ENCODE measurements at places on chromosomes 16 and 17.

DNA sequence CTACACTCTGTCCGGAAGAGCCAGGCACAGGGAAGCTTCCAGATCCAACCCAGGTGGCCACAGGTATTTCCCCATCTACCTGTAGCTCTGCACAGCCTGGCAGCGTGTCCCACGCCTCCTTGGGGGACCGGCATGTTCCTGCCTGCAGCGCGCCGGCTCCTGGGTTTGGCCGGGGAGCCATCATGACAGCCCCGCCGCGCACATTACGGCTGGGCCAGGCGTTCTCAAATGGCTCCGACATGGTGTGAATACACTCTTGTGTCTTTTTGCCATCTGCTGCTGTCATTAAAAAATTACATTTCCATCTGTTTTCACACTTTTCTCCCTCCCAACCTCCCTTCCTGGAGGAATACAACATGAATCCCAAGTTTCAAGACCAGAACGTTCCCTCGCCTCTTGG is 8.0 kb upstream of the GINS2 start:
- DNase-seq: peak; percentile 66

DNA sequence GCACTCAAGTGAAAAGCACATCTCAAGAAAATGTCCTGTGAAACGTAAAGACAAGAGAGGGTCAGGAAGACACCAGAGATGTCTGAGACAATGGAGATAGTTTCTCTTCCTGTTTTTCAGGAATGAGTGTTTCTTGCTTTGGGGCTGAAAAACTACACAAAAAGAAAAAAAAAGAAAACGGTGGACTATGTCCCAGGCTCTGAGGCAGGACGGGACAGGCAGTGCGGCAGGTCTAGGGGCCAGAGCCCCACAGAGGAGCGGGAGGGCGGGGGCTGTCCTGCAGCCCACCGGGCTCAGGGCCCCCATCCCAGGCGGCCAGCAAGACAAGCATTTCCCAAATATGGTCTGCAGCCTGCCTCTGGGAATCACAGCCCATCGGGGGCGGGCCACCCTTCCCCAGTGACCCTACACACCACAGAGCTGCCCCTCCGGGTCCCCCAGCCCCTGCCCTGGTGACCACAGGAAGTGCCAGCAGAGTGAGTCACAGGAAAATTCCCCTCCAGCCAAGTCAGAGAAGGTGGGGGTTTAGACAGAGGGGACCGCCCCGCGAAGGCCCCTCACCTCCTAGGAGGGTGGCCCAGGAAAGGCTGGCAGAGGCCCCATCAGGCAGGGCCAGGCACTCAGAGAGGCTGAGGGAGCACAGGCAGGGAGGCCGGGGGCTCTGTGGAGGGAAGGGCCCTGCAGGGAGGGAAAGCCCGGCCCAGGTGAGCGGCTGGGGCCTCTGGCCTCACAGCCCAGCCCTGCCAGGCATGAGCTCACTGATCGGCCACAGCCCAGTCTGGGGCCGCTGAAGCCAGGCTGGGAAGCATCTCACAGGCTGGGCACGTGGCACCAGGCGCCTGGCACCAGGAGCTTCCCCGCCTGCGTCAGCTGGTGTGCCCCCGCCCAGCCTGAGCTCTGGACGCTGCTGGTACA is 6.3 kb downstream of the BCAR1 start:
- peak; percentile 93 for DNase-seq

- no peak for DNase-seq
Observed at GRCh38 chr17:42072323-42073187, 22.2 kb upstream of the C17orf113 start.

DNA sequence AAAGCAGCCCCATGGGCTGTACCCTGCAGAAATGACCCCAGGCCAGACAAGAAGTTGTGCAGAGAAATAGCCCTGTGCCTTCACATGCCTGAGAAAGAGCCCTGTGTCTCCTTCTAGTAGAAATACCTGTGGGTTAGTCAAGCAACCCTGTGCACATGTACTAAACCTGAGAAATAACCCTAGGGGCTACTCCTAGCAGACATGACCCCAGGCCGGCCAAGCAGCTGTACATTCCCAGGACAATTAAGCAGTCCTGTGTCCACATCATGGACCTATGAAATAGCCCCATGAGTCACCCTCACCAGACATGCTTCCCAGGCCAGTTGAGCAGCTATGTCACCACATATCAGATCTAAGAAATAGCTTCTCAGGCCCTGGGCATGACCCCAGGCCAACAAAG is 519.7 kb upstream of the CA10 start:
- no peak for DNase-seq

DNA sequence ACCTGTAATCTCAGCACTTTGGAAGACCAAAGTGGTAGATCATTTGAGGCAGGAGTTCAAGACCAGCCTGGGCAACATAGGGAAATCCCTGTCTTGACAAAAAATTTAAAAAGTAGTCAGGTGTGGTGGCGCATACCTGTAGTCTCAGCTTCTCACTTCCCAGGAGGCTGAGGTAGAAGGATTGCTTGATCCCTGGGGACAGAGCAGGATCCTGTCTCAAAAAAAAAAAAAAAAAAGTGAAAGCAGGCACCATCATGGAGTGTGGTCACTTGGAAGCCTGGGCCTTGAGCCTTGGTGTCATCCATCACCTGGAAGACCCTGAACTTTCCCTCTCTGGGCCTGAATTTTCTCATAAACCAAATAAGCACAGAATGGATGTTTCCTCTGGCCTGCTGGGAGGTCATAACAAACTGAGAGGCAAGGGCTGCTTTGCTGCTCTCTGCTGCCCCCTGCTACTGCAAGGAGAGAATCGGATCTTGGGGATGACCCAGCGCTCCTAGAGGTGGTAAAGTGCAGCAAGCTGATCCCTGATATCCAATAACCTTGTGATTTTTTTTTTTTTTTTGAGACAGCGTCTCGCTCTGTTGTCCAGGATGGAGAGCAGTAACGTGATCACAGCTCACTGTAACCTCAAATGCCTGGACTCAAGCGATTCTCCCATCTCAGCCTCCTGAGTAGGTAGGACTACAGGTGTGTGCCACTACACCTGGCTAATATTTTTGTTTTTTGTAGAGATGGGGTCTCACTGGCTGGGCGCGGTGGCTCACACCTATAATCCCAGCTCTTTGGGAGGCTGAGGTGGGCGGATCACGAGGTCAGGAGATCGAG is 75.9 kb upstream of the RNU2-1 start:
- DNase-seq: no peak

- DNase-seq: no peak
Observed at GRCh38 chr16:3548445-3548844, 28.8 kb downstream of the NLRC3 start.

GRCh38 chr16:74623839-74624235 is 16.9 kb upstream of the GLG1 start:
- no peak for DNase-seq

DNA sequence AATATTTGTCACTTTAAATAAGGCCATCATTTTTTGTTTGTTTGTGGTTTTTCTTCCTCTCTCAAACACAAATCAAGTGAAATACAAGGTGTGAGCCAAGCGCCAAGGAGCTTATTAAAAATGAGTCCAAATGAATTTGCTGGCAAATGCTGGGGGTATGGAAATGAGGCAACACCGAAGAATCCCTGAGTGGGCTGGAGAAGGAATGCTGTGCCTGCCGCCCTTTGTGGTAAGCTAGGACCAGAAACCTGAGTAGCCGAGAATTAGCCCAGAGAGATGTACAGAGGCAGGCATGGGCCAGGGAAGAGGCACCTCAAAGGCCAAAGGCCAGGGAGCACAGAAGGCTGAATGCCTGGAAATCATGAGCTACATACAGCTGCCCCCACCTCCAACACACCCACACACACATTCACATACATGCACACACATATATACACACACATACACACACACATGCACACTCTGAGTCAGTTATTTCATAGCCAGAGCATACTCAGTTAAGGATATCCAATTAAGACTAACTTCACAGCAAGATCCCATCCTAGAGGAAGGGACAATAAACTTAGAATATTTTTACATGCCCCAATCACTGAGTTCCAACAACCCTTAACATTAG is 266.1 kb upstream of the DYNLRB2 start:
- DNase-seq: no peak

DNA sequence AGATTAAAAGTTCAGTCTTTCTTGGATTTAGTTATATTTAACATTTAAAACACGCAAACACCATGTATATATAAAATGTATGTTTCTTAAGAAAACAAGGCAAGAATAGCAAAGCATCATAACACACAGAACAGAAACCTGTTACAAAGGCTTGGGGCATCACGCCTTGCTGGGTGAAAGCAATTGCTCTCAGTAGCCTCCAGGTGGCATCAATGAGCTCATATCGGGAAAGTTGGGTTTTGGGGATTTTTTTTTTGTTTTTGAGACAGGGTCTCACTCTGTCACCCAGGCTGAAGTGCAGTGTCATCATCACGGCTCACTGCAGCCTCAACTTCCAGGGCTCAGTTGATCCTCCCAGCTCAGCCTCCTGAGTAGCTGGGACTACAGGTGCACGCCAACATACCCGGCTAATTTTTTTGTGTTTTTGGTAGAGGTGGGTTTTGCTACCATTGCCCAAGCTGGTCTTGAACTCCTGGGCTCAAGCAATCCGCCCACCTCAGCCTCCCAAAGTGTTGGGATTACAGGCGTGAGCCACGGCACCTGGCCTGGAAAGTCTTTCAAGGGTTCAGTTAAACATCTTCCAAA is 56.9 kb downstream of the CYB5D2 start:
- peak; percentile 40 for DNase-seq

DNA sequence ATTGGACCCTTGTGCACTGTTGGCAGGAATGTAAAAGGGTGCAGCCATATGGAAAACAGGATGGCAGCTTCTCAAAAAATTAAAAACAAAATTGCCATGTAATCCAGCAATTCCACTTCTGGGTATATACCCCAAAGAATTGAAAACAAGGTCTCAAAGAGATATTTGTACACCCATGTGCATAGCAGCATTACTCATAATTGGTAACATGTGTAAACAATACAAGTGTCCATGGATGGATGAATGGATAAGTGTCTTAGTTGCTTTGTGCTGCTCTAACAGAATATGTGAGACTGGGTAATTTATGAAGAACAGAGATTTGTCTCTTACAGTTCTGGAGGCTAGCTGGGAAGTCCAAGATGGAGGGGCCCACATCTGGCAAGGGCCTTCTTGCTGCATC is 3.8 kb upstream of the RUNDC3A start:
- DNase-seq: no peak

DNA sequence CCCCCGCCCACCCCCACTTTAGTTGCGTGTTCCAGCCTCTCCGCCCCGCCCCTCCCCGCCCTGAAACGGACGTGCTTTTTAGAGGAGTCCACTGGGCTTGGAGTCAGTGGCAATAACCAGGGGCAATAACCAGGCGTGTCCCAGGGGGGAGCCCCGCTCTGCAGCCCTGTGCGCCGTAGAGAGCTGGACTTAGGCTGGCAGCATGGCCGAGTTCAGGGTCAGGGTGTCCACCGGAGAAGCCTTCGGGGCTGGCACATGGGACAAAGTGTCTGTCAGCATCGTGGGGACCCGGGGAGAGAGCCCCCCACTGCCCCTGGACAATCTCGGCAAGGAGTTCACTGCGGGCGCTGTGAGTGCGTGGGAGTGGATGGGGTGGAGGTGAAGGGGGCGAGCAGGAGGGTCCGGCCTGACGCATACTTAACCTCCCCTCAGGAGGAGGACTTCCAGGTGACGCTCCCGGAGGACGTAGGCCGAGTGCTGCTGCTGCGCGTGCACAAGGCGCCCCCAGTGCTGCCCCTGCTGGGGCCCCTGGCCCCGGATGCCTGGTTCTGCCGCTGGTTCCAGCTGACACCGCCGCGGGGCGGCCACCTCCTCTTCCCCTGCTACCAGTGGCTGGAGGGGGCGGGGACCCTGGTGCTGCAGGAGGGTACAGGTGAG is at the start of gene ALOX15B:
Gene ALOX15B (plus strand): TSS at position 106 of the 657 bp plus-strand sequence. CDS start 97 bp downstream, at position 203.
- no peak for DNase-seq

DNA sequence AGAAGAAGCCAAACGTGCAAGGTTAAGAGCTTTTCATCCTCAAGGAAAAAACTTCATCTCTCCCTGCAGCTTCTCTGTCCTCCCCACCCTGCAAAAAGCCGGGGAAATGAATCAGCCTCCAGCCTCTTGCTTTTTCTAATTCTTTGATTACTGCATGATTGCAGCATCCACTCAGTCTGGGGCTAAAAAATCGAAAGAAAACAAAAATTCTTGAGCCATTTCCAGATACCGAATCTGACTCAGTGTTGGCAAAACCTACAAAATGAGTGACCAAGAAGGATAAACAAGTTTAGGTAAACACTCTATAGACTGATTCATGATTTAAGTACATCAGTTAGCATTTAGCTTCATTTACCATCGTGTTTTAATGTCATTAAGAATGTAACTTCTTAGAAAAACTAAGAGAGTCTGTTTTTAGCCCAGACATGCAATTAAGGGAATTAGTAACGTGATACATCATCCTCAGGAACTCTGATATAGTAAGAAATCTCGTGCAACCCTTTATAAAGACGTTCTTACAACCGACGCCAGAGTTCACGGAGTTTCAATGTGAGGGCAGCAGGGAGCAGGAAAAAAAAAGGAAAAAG is 287.3 kb upstream of the FOXF1 start:
- DNase-seq: peak; percentile 19

DNA sequence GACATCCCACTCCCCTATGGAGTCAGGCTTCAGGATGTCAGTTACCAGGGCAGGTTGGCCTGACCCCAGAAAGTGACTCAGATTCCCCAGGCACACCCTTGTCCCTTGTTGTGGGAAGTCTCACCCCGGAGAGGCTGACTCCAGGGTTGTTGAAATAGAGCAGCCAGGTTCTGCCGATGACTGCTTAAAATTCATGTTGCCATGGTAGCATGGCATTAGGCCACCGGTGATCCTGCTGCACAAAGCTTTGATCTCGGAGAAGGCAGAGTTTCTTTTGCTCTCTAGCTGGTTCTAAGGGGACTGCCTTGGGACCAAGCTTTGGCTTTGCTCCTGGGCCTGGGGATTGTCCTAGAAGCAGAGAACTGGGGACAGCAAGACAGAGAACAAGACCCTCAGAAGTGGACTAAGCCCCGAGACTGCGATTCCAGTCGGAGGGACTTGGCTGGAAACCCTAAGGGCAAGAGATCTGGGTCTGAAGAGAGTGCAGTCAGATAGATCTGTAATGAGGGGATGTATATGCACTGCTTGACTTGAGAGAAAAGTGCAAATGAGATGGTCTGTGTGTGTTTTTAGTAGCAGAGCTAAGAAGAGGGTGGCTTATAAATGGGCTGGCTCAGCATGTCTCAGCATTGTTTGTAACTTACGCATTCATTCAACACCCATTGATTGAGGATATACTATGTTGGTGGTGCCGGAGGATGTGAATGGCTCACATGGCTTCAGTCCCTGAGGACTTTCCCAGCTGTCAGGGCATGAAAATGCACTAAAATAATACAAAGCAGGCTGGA is 106.9 kb downstream of the RGS9 start:
- DNase-seq: peak; percentile 28

GRCh38 chr17:64328036-64328858 is 62.4 kb downstream of the PECAM1 start:
- no peak for DNase-seq

- DNase-seq: no peak
Observed at GRCh38 chr17:34926661-34927060, 34.6 kb downstream of the CCT6B start.

DNA sequence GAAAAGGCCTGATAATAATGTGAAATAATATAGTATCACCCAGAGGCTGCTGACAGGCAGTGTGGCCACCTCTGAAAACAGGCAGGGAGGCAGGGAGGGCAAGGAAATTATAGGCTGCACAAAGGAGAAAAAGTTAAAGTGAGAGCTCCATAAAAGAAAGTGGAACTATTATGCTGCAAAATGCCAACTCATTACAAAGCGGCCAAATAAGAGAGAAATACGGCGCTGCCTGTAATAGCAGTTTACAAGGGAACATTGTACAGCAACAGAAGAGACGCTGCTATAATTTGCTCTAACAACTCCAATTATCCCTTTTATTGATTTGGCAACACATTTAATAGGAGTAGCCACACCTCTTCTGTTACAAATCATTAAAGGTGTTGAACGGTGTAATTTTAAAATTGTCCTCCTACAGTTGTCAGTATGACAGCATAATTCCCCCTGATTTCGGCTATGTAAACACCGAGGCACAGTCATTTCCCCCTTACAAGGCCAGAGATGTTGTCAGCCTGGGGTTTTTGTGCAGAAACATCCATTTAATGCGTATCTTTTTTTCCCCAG is 120.3 kb downstream of the MRM1 start:
- DNase-seq: no peak
